ENCODE measurements at places on chromosomes 4 and X.

DNA sequence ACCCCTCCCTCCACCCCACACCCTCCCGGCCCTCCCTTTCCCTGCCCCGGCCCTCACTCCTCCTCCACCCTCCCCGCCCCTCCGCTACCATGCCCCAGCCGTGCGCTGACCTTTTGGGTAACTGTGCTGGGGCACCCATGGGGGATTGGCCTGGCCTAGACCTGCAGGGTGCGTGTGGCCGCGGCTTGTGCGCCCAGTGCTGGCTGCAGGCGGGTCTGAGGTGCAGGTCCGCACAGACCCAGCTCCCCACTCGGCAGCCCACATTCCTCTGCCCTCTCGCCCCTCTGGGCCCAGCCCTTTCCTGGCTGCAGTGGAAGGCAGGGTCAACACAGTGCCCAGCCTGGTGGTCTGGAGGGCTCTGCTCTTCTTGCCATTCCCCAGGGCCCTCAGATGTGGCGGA, 24.7 kb downstream of the FGFRL1 start:
- DNase-seq, result no peak

DNA sequence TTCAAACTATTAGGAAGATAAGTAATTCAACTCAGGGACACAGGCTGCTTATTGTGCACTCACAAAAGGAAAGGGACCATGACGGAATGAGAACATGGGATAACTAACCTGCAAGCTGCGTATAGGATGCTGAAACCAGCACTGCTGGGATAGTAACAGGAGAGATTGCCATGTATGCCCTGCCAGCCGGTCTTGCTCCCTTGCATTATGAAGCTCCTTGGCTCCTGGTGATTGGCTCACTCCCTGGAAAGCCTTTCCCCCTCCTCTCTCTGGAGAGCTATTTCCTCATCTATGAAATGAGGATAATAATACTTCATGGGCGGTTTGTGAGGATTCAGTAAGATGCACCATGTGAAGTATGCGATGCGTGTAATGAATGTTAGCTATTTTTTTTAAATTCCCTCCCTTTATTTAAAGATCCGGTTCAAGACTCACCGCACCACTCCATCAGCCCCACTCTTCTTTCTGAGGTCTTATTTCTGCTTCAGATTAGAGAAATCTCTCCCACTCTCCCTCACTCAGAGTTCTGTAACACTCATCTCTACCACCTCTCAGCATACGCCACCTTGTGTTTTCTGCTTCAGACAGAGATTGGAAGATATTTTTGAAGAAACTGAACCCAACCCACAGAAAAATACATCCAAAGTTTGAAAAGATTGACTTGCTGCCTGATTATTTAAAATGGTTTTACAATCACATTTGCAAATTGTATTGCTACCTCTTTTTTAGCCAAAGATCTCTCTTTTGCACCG, 18.4 kb downstream of the MSMO1 start:
- DNase-seq, result no peak

DNA sequence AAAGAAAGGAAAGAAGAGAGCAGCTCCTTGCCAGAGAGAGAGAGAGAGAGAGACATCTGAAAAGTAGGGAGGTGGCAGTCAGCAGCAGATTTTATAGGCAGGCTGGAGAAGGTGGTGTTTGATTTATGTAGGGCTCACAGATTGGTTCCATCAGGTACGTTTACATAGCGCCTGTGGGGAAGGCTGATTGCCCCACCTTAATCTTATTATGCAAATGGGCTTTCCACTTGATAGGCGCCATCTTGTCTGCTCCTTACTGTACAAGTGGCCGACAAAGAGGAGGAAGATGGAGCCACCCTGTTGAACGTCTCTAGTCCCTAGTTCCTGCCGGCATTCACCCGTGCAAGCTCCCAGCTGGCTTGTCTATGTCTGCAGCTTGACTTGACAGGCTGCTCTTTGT, 49.1 kb upstream of the DHRSX start:
- no peak for DNase-seq

GRCh38 chr4:41652971-41653370, 95.6 kb downstream of the PHOX2B start:
- DNase-seq, result no peak

GRCh38 chr4:115609631-115610030, 496.2 kb upstream of the NDST4 start:
- no peak for DNase-seq

DNA sequence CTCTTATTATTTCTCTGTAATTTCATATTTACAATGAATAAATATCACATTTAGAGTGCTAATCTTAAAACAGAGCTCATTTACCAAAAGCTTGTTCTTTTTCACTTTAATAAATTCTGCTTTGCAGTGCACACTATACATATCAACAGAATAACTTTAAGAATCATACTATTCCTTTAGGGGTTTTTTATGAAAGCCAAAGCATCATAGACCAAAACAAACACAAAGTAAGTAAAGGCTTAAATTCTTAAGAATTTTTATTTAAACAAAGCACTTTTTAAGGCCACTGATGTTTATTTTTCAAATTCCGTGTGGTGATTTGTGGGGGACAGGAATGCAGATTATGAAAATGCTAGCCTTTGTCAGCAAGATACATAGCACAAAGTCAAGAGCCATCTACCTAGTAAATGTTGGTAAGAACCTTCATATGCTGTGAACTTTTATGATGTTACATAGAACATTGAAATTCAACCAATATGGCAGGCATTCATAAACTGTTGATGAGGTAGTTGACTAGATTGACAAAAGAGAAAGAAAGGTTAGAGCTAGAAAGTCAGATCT, 17.8 kb downstream of the TIGD2 start:
- DNase-seq, result no peak

GRCh38 chr4:16289897-16290554, 63.8 kb upstream of the TAPT1 start:
- no peak for DNase-seq

GRCh38 chrX:134990801-134991481, at the start of gene SMIM10:
Gene SMIM10 (plus strand): TSS chrX:134990991. CDS start chrX:134991096, 105 bp downstream.
- peak; percentile 7 for DNase-seq

DNA sequence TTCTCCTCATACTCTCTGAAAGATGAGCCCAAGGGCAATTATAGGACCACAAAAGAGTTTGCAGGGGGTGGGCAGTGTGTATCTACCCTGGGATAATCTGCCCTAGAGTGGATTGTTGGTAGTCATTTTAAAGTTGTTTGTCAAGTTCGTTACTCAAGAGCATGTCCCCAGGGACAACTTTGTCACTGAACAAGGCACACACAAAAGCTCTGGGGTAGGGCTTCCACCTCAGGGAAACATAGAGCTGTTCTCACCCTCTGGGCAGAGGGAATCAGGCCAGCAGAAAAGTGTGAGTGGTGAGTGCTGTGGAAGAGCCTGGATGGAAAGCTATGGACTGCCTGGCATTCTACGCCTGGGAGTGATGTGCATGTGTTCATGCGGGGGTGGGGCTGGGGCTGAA, 23.3 kb upstream of the LEF1 start:
- DNase-seq, result no peak

DNA sequence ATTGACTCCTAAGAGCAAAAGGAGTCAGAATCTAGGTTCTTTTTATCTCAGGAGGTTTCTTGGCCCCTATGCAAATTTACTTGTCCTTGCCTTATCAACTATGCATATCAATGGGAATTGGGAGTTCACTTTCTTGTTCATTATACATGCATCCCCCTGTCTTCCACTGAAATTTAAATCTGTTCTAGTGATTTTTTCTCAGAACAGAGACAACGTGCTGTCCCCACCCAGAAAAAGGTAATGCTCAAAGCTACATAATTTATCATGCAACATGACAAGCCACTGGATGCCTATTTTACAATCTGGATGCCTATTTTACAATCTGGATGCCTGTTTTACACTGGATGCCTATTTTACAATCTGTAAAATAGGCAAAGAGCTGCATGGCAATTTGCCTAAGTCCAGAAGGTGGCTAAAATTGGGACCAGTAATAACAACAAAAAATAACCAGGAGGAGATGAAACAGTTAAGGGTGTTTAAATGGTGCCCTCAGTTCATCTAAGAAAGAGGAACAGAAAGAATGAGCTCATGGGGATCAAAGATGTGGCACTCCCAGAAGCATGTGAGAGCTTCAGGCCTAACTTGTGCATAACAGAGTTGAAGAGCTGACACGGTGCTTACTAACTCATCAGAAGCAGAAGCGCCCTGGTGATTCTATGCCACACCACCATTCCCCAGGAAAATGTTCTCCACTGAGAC, 537.8 kb upstream of the BOD1L1 start:
- no peak for DNase-seq

DNA sequence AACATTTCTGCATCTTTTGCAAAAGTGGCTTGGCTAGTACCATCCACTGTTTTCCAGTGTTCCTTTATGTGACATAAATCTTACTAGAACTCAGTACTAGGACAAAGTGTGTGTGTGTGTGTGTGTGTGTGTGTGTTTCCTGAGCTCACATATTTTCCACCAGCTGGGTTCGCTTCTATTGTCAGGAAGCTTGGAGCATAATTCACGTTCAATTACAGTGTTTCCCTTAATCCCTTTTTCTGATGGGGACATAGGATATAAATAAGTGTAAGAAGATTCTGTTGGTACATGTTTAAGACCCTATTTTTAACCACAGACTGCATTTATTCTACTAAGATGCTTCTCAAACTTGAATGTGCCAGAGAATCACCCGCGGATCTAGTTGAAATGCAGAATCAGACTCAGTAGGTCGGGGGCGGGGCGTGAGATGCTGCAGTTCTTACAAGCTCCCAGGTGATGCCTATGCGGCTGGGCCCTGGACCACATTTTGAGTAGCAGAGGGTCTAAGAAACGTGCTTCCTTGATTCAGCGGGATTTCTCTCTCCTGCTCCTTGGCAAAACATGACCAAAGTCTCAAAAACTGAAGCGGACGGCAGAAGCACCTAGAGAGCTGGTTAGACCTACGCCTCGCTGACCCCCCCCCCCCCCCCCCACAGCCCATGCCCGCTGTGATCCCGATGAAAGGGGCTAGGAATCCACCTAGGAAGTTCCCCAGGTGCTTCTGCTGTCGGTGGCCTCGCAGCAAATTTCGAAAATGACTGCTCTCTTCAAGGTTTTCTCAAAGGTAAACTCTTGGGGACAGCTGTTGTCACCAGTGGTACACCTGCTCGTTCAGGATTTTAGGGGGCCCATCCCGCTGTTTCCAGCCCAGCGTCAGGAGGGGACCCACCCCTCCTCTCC, 797 bp downstream of the CD99L2 start:
- DNase-seq, result no peak

DNA sequence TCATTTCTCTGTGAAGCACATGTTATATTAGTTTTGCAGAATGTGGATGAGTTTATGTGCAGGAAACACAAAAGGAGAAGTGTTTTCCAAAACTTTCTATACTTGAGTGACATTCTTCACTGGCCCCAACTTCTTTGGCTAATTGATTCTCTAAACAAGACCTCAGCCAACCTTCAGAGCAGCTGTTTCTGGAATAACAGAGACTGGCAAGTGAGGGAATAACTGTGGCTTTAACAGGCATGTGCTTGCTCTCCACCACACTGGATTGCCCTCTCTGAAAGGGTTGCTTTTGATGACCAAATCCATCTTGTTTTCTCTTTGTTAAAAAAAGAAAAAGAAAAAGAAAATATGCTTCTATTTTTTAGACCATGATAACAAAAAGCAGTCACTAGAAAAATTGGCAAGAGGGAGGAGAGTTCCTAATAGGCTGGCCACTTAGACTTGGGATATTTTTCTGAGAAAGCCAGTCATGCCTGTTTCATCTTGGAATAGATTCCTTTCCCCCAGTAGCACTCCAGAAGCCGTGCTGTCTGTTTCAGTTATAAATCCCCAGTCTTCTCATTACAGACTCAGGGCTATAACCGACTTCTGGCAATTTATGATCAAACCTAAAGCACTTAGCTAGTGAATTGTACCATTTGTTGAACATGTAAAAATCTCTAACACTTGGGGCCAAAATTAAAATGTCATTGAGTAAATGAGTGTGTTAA, 295.0 kb upstream of the NR3C2 start:
- DNase-seq, result no peak

- no peak for DNase-seq
Observed at GRCh38 chrX:147072747-147073146, 258.2 kb upstream of the CXorf51A start.

DNA sequence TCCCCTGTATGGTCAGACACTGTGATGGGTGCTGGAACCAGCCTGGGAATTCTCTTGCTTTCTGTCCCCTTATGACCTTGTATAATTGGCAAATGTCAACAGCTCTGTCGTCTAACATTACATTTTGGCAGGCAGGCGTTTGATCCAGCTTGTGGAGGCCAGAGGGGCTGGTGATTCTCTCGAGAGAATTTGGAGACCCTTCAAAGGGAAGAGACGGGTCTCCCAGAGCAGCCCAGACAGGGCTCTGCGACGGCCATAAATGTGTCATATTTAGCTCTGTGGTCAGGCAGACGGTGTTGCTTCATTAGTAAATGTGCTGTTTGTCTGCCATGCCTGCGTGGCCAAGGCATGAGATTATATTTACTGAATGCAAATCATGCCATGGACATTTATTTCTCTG, 68.7 kb downstream of the SORCS2 start:
- no peak for DNase-seq

DNA sequence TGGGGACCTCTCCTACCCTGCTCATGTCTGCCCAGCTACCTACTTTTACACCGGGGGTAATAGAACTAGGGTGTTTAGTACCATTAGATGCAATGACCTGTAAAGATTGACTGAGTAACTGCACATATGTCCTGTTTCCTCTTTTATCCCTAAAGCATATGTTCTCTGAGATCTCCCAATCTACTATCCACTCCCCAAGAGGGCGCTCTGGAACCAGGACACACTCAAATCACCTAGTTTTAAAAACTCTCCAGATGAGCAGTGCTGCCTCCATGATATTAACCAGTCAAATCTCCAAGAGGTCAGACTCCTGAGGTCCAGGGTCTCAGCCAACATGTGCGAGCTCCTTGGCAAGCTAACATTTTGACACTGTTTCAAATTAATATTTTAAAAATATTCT, 87.0 kb upstream of the TSPAN5 start:
- DNase-seq, result no peak

GRCh38 chr4:157014621-157015591, 43.3 kb upstream of the PDGFC start:
- DNase-seq, result no peak

- no peak for DNase-seq
Observed at GRCh38 chrX:119475389-119476101, 7.3 kb downstream of the SLC25A5 start.

- no peak for DNase-seq
Observed at GRCh38 chrX:111869639-111870034, 6.3 kb upstream of the TRPC5OS start.

- DNase-seq, result no peak
Observed at GRCh38 chr4:102836596-102836995, 9.2 kb upstream of the UBE2D3 start.

DNA sequence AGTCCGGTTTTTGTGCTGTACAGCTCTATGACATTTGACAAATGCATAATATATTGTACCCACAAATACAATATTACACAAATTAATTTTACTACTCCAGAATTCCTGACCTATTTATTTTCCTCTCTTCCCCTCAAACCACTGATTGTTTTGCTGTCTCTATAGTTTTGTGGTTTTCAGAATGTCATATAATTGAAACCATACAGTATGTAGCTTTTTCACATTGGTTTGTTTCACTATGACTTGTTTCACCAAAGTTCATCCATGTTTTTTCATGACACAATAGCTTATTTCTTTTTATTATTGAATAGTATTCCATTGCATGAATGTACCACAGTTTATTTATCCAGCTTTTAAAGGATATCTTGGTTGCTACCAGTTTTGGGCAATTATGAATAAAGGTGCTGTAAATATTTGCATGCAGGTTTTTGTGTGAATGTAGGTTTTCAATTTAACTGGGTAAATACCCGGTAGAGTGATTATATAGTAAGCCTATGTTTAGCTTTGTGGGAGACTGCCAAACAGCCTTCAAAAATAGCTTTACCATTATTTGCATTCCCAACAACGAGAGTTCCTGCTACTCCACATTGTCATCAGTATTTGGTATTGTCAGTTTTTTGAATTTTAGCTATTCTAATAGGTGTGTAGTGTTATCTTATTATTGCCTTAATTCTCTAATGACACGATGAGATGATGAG, 25.9 kb downstream of the RNF175 start:
- DNase-seq, result no peak

Data from stimulated activated CD8-positive, alpha-beta memory T cell treated with anti-CD3 and anti-CD28 coated beads, Interleukin-4, amount 100 ng/mL, for 24 hours (primary cell).